ENCODE measurements at places on chromosomes 4 and X.

DNA sequence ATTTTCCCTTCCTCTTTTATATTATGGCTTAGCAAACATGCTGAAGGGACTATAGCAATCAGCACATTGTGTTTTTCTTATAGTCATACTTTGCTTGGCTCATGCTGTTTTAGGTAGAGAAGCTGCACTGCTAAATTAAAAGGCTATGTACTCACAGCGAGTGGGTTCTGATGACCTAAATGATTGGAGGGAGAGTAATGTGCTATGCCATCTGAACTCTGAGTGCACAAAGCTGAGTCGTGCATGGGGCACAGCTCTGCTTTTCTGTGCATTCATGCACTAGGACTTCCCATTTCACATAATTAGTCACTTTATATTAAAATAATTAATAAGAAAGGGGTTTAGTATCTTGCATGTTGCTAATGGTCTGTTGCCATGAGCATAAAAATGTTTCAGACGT lies 132.7 kb upstream of the ADGRL3 start:
- no peak for DNase-seq

DNA sequence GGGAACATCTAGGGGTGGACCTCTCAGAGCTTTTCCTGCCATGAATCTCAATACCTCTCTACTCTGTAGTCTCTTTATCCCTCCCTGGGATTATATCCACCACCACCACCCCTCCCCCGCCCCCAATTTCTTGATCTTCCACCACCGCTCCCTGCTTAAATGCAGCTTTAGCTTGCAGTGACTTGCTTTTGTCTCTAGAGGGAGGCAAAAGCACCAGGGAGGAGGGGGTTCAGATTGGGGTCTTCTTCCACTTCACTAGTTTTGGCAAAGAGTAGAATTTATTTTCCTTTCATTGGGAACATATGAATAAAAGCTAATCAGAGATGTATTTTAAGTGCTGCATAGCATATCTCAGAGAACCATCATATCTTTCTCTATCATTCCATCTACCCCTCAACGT lies 5.5 kb downstream of the ARHGAP36 start:
- no peak for DNase-seq

DNA sequence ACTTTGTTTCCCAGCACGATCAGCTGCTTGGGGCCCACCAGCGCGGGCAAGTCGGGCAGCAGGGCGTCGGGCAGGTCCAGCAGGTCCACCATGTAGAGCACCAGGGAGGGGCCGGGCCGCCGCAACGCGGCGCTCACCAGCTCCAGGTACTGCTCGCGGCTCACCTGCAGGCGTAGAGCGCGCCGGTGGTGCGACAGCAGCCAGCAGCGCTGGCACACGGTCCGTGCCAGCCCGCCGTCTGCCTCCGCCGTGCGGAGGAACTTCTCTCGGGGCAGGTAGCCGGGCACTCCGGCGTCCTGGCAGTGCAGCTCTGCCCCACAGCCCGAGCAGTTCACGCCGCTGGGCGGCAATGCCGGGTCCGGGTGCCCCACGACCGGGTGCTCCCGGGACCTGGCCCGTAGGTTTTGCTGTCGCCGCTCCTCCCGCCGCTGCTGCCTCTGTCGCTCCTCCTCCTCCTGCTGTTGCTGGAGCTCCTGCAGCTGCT lies 527 bp downstream of the NOA1 start:
- DNase-seq, result no peak

DNA sequence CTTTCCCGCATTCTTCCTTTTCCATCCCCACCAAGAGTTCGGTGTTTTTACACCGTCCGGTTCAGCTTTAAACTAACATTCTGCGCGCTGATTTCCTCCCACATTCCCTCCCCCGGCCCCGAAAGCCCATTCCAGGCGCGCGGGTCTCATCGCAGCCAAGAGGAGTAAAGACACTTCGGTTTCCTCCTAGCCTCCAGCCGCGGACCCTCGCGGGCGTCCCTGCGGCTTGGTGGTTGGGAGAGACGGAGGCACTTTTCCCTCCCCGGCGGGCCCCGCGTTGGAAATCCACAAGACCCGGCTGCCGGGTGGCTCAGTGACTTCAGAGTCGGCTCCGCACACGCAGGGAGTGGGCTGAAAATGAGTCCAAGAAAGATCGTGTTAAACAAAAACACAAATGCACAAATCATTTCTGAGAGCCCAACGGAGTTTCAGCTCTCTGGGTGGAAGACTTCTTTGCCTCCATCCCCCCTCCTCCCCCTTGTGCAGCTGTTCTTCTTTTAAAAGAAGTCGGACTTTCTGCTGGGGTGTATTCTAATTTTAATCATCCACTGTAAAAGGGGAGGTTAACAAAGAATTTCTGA lies 2.0 kb upstream of the ARX start:
- DNase-seq, result no peak

DNA sequence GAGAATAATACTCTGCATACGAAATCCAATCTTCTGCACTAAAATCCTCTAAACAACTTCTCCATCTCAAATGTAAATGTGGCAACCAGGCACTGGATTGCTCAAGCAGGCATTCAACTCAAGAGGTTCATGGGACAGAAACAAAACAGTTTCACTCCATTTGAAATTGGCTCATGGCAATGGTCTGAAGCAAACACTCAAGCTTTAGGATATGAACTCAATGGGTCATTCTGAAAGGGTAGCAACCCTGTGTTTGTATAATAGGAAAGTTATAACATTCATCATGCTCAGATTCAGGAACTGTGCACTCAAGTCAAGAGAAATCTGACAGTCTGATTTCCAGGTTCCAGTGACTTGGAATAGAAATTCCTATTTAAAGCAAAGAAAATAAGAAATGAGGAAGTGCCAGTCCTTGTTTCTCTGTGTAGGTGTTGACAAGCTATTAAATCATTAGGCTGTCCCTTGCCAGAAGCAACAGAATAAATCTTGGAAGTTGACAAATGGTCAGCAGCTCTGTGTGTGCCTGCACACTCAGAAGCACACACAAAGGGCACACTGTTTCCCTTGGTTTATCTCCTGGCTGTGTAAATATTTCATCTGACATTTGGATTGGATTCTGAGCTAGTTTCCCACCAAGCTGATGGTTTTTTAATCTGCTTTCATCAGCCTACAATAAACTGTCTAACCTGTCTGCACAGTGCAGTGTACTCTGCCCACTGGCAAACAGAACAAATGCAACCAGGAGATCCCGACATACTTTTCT lies 75.9 kb upstream of the CITED1 start:
- no peak for DNase-seq

DNA sequence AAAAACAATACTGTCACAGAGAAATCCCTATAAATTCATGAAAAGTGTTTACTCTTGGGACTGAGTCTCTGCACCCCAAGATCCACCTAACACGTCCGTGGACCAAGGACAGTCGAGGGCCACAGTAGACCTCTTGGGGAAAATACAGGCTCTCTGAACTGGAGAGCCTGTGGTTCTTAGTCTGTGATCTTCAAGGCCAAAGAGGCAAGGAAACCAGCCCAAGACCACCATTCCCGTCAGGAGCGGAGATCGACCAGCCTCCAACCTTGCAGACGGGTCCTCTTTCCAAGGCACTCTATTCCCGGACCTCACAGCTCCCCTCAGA lies 1.6 kb upstream of the APBB2 start:
- DNase-seq, result no peak

GRCh38 chrX:69289793-69290123 lies 124.5 kb upstream of the PJA1 start:
- no peak for DNase-seq

DNA sequence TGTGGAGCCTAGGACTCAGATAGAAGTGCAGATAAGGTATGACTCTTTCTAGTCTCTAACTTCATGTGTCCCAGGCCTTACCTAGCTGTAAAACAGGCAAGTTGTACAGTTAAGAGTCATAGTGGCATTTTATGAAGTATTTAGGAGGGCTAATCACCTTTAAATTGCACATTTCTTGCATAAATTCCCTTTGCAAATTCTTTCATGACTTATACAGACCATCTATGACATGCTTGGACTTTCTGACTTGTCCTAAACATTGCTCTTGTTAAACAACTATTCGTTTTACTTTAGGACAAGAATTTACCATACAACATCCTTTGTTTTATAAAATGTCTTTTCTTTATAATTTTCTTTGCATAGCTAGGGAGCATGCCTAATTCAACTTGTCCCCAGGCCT lies 7.8 kb upstream of the RRAGB start:
- no peak for DNase-seq

GRCh38 chr4:169084954-169085353 lies 74.9 kb upstream of the CBR4 start:
- DNase-seq, result no peak

DNA sequence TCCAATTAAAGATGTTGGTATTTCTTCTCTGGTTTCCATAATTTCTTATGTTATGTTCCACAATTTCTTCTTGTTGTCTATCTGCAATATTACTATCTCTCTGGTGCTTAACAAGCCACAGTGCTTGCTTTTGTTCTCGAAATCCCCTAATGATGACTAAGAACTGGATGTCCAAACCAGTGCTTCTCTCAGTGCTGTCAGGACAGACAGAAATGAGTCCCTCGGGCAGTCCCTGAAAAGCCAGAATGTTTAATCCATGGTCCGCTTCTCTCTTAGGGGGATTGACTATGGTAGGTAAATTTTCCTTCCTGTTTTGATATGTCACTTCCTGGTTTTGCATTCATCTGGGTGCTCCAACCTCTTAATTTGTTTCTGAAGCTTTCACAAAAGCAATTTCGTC lies 321.6 kb upstream of the PCDH10 start:
- DNase-seq, result no peak

- peak; percentile 42 for DNase-seq
These were observed 3.6 kb downstream of the ZXDB start for GRCh38 chrX:57595381-57595811.

DNA sequence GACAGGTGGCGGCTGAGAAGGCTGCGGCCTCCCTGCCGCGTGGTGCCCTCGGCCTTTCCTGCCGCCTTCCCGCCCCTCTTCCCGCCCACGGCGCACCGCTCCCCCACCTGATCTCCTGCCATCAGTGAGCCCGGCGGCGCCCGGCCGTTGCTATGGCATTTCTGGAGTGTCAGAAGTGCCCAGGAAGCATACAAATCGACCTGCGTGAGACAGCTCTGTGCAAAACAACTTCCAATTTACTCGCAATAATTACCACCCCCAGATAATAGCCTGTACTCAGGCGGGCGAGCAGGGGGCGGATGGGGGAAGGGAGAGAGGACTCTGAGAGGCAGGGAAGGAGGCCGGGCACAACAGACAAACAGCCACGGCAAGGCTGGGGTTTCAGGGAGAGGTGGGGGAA lies 16.6 kb upstream of the ERCC6L start:
- no peak for DNase-seq

DNA sequence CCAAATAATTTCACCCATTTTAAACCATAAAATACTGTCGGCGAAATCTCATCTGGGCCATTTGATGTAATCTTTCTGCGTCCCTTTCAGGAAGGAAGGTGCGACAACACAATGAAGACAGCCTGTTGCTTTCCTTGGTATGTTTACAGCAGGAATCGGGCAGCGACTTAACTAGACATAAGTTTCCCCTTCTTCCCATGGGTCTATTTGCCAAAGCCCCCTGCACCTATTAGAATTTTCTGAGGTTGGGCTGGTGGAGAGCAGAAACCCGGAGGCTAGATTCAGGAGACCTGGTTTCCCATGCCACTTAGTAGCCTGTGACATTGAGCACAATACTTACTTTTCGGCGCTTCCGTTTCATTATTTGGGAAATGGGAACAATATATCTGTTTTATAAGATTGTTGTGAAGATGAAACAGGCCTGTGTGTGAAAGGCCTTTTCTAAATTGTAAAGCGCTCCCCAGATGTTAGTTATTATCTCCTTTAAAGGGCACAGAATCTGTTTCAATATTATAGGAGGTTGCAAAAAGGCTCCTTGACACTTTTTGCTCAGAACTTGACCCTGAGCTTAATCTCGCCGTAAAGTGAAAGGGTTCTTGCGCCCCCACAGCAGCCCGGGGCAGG lies 552 bp upstream of the AFF1 start:
- DNase-seq, result peak; percentile 36

GRCh38 chr4:3249711-3250437 lies 915 bp downstream of the MSANTD1 start:
- no peak for DNase-seq

DNA sequence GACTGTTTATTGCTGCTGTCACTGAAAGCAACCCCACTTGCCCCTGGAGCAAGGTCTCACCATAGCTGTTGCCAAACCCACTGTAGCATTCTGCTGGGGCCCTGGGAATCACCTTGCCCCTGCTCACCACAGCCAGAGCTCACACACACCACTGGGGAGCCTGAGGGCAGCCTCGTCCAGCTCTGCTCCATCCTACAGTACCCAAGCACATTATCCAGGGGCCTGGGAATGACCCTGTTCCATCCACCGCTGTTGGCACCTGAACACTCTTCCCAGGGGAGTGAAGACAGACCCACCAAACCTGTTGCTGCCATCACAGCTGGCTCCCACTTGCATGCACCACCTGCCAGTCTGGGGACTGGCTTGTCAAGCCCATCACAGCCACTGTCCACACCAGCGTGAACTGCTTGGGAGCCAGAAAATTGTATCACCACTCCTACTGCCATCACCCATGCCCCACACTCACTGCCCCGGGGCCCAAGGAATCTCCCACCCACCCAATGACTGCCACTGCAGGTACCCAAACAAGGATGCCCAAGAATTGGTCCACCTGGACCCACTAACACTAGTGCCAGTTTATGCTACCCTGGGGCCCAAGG lies 811.3 kb downstream of the KLHL13 start:
- no peak for DNase-seq

- DNase-seq, result no peak
These were observed 456.8 kb downstream of the TRIML1 start for GRCh38 chr4:188596021-188596420.

GRCh38 chrX:21655901-21656586 lies 2.1 kb downstream of the KLHL34 start:
- DNase-seq, result no peak

GRCh38 chrX:9495496-9495895 lies 30.6 kb downstream of the TBL1X start:
- DNase-seq, result no peak

GRCh38 chrX:109312757-109313156 lies 169.1 kb downstream of the GUCY2F start:
- peak; percentile 26 for DNase-seq

DNA sequence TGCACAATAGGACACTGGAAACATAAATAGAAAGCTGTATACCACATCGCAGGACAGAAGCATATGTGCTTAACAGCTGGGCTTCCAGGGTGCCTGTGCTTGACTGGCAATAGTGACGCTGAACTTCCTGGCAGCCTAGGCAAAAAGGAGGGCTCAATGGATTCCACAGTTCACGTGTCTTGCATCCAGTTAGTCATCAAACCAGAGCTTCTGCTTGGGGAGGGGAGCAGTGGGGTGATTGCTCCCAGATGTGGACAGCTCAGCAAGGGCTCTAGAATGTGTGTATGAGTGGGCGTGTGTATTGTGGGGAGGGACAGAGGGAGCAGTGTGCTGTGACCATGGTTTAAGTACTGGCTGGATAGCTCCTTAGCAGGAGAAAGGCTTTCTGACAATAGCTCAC lies 2.3 kb downstream of the PRRG3 start:
- no peak for DNase-seq

DNA sequence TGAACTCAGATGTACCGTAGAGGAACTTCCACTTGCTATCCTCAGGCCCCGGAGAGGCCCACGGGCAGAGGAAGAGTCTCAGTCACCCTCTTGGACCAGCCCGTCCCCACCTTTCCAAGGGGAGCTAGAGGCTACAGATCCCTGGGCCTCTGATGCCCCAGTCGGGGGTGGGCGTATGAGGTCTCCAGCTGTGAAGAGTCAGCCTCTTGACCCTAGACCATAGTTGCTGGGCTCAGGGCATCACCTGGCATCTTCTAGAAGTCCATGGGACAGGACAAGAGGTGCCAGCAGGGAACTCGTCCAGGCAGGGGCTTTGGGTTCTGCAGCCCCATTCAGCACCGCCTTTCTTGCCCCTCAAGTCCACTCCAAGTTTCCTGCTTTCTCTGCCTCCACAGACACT lies 11.6 kb downstream of the SASH3 start:
- DNase-seq, result no peak

- DNase-seq, result no peak
These were observed 129.0 kb downstream of the SPCS3 start for GRCh38 chr4:176448761-176449160.
